Caki2 (cell line): ENCODE measurements at places on chromosomes 6 and 20.

DNA sequence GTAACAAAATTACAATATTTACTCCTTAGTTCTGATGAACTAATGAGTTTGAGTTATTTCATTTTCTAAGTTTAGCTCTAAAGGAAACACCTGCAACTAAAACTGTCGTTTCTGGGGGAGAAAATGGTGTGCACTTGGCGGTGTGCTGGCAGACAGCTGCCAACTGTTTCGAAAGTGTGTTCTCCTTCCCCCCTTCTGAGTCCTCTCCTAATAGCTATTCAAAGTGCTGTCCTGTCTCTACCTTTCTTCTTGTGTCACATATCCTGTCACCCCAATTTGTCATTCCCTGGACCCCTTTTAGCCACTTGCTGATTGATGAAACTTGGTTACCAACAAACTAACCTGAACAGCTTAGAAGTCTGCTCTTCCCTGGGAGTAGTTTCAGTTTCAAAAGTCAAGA, 4.9 kb upstream of the UBE2J1 start:
- DNase-seq = no peak

- no peak for DNase-seq
These were observed 32.4 kb upstream of the TXLNB start for GRCh38 chr6:139324301-139324555.

- DNase-seq = no peak
These were observed 45.5 kb downstream of the EIF2S2 start for GRCh38 chr20:34066476-34067090.

- DNase-seq = no peak
These were observed 121.6 kb upstream of the SPACA1 start for GRCh38 chr6:87926072-87926471.

DNA sequence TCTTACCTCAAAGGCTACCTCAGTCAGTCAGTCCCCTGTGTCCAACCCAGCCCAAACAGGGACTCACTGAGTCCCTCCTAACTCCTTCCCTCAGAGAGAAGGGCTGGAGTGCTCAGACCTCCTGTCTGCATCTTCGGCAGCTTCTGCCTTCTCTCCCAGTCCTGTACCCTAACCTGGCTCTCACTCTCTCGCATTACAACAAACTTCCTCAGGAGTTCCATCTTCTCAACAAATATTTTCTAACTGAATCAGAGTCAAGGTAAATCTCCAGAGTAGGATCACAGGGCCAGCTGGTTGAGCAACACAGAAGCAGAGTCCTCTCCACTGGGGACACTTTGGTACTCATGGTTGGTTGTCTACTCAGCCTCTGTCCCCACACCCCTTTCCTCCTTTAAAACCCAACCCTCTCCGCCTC, 92.3 kb downstream of the MRPL14 start:
- no peak for DNase-seq

GRCh38 chr20:57223648-57224489, 42.6 kb downstream of the BMP7 start:
- no peak for DNase-seq

GRCh38 chr6:52640170-52640569, 30.7 kb upstream of the TMEM14A start:
- no peak for DNase-seq

- DNase-seq = peak; percentile 98
These were observed 6.5 kb downstream of the BMP5 start for GRCh38 chr6:55868771-55869479.

- peak; percentile 84 for DNase-seq
These were observed 80.4 kb upstream of the ZNF184 start for GRCh38 chr6:27553123-27553904.

GRCh38 chr6:110800839-110801196, 14.5 kb downstream of the CDK19 start:
- no peak for DNase-seq

GRCh38 chr6:3587660-3588059, 130.8 kb upstream of the SLC22A23 start:
- DNase-seq = no peak

GRCh38 chr6:21157186-21157929, 436.2 kb upstream of the SOX4 start:
- DNase-seq = no peak

DNA sequence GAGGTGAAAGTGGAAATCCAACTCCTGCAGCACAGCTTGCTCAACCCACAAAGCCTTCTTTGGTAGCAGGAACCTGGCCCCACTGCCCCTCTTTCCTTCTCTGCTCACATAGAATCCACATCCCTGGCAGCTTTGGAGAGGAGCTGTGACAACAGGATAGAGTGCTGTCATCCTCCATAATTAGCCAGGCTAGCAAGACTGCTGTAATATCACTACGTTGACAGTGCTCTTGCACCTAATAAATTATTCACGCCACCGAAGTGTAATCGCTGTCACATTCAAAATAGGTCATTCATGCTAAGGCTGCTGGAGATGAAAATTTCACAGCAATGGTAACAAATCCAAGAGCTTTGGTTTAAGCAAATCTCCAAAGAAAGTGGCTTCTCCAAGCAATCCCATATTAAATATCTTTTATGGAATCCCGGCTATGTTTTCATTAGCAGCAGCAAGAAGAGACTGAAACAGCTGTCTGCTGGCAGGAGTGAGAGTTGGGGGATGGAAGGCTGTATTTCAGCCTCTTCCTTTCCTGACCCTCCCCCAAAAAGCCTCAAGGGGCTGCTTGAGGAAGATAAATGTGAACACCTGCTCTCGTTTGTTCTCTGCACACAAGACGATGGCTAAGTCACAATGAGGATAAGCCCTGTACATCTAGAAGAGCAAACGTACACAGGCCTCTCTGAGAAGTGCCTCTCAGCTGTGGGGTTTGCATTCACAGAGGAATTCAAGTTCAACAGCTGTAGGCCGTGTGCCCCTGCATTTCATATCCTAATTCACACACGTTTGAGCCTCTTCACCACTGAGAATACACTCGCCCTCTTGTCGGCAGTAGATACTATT, 16.5 kb downstream of the RIPOR2 start:
- DNase-seq = no peak

DNA sequence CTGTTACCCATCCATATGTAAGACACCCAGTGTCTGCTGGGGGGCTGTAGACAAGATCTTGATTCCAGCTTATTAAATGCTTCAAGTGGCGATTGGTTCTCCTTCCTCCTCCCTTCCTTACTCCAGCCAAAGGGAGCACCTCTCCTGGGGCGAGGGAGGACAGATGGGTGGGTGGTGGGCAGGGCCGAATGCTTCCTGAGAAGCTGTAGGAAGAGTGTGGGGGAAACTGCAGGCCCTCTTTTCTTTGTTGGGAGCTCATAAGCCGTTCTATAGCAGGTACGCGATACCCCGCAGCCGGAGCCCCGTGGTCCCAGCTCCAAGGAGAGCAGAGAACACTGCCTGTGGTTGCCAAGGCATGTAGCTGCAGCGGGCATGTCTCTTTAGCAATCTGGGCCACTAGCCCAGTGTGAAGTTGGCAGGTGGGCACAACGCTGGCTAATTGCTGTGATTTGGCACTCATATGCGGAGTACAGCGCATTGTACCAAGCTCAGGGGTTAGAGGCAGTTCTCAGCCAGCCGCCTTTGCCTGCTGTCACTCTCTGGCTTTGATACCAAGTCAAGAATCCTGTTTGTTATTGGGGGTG, 14.7 kb upstream of the KCNG1 start:
- DNase-seq = no peak

GRCh38 chr6:51654647-51655046, 432.8 kb downstream of the PKHD1 start:
- DNase-seq = no peak

GRCh38 chr6:62980724-62981123, 230.5 kb upstream of the FKBP1C start:
- no peak for DNase-seq

GRCh38 chr20:50191065-50191543, 474 bp downstream of the CEBPB start:
- no peak for DNase-seq

- no peak for DNase-seq
These were observed 47.6 kb upstream of the SMIM8 start for GRCh38 chr6:87274660-87275274.

DNA sequence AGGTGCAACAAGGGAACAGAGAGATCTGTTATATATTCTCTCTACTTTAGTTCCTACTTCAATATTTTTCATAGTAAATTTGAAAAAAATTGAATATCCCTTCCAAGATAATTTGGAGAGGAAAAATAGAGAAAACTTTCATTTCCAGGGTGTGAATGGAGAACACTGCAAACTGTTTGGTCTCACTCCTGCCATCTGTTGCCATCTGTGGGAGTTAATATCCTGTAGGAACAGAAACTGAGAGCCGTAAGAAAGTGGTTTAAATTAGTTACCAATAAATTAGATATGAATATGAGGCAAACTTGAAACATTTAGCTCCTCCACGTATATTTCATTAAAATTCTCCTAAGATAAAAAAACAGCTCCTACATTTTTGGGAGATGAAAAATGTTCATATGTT, 4.2 kb downstream of the ZNF337 start:
- no peak for DNase-seq

- DNase-seq = no peak
These were observed 247.0 kb downstream of the LRFN2 start for GRCh38 chr6:40340196-40340595.

- DNase-seq = no peak
These were observed 93.4 kb upstream of the SLC2A12 start for GRCh38 chr6:134145786-134146185.

DNA sequence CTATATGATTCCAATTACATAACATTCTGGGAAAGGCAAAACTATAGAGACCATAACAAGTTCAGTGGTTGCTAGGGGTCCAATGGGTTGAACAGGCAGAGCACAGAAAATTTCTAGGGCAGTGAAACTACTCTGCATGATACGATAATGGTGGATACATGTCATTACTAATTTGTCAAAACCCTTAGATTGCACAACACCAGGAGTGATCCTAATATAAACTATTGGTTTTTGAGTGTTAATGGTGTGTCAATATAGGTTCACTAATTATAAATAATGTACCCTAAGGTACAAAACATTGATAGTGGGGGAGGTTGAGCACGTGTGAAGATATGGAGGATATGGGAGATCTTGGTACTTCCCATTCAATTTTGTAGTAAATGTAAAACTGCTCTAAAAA, 42.4 kb upstream of the PLN start:
- DNase-seq = no peak

DNA sequence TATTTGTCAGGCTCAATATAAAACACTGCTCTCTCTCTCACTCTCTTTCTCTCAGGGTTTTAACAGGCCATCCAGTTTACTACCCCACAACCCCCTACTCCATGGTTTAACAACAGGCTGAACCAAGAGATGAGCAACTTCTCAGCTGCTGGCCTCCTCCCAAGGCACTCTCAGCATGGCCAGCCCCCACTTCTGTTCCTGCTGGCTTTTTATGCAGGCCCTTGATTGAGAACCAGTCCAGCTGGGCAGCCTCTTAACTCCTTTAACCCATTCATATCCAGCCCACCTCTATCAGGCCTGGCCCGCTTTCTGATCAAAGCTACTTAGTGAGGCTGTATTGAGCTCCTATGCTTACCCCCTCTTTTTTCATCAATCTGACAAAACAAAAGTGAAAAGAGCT, 346.8 kb upstream of the POU3F2 start:
- DNase-seq = no peak

GRCh38 chr6:101517632-101518031, 124.1 kb downstream of the GRIK2 start:
- no peak for DNase-seq

DNA sequence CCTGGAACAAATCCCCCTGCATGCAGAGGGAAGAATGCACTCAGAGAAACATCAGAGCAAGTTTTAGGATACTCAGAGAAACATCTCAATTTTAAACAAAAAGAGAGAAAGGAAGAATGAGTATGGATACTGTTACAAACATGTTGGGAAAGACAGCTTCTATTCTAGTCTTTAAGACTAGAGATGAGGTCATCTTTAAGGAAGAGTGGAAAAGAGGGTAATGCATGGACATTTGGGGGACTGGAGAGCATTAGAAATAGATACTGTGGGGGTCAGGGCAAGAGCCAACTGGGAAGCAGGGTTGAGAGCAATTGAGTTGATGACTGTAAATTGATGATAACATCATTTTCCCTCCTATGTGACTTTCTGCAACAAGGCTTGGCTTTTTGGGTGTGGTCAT, 431.2 kb downstream of the CDH26 start:
- DNase-seq = no peak

- DNase-seq = no peak
These were observed 58.8 kb upstream of the CST7 start for GRCh38 chr20:24890286-24890685.
